ENCODE measurements at places on chromosomes 11 and 22.

DNA sequence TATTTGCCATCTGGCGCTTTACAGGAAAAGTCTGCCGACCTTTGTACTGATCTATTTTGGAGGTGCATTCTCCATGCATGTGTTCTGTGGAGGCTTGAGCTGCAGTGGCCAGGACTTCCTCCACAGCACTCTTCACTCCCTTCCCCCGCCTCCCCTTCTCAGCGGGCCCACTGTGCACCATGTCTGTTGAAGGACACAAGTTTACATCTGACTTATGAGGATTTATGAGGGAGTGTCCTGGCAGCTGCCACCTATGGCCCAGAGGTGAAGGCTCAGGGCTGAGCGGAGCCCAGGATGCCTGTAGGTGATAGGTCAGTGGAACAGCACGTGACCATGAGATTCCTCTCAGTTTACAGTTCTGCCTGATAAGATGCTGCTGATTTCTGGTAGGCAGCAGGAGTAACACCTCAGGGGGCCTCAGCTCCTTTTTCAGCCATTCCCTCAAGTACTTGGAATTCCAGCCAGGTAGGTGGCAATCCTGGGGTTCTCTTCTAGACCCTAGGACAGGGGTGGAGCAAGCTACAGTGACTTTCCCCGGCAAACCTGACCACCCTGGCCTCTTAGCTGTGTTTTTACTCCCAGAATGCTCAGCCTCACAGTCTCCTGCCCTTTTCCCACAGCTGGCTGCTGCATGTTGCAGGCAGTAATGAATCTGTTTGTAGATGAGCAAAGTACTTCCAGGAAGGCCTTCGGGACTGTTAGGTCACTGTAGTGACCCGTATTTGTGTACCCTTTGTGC, 59.9 kb downstream of the PPFIBP2 start:
- DNase-seq = no peak

- no peak for DNase-seq
These were observed 336.8 kb downstream of the KCNA4 start for GRCh38 chr11:29679996-29680395.

DNA sequence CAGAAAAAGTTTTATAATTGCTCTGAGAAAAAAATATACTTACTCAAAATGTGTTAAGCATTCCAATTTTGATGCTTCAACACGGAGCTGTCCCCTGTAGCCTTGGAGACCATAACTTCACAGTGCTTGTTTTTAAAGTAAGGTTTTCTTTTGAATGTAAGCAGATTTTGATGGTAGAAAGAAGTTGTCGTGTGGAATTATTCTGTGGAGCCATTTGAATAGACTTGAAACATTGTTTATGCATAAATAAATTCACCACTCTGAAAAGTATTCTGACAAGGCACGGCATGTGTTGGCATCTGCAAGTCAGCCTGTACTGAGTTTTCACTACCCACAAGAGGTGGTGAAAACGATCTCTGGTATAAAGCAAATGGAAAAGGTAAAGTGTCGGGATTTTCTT, 115.5 kb downstream of the UVRAG start:
- no peak for DNase-seq

DNA sequence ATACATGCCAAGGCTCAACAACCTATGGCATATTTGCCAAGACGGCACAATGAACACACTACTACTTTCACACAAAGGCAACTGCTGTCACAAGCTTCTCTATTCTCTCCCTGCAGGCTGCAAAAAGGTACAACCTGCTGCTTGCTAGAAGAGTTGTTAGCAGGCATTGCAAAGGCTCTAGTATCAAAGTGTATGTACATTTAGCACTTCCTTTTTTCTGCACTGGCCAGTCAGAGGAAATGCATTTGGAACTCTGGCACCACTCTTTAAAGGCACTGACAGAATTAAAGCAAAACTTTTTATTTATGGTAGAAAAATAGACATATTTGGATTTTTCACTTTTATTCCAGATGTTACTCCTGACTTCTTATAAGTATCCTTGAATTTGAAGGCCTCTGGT, 125.9 kb downstream of the CWF19L2 start:
- no peak for DNase-seq

DNA sequence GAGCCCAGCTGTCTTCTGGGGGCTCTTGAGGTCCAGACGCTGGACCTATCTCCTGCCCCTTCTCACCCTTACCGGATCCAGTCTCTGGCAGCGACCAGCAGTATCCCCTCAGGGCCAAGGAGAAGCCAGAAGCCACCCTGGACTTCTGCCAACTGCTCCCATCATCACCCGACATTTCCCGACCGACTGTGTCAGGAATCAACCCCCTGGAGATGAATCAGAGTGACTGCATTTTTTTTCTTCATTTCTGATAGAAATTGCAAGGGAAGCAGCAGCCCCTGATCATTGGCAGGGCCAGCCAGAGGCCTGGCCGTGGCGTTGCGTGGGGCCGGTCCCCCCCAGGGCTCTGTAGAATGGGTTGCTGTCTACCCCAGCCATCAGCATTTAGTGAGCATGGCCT, 5.2 kb upstream of the LIF start:
- DNase-seq = no peak

- DNase-seq = no peak
These were observed 15.7 kb upstream of the NXPE4 start for GRCh38 chr11:114610984-114611944.

DNA sequence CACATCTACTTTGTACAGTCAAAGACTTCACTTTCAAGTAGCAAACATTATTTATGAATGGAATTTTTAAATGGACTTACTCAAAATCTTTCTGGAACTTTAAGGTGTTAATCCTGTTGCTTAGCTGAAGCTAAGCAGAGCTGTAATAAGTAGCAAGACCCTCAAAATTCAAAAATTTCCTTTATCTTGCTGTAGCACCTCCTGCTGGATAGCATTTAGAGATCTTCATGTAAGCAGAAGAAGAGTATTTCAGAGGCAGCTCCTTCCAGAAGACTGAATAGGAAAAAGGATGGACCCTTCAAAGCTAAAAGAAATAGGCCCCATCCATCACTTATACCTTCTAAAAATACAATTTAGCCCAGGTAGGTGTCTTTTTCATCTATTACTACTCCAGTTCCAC, 3.4 kb downstream of the PHF21A start:
- DNase-seq = no peak

- no peak for DNase-seq
These were observed 117.8 kb downstream of the PDE2A start for GRCh38 chr11:72556433-72556832.

Data from head of caudate nucleus (tissue), 42 donors.